Heart right ventricle (tissue), 16 donors: ENCODE measurements at places on chromosomes 7 and 10. TPM values are rescaled to one million over a fixed set of nuclear protein-coding genes. Genes with fewer than 3 reads are reported as not detected.

The GALNT17 gene
- total RNA-seq, result 60.6 TPM

The RSU1 gene
- total RNA-seq, result 56.7 TPM

The PLAC9 gene
- total RNA-seq, result 17.7 TPM

The GTF2IRD1 gene
- total RNA-seq, result 25.0 TPM

The SVOPL gene
- not detected for total RNA-seq

The SFR1 gene
- total RNA-seq, result 10.4 TPM
